ENCODE measurements at places on chromosomes 6 and 20.

DNA sequence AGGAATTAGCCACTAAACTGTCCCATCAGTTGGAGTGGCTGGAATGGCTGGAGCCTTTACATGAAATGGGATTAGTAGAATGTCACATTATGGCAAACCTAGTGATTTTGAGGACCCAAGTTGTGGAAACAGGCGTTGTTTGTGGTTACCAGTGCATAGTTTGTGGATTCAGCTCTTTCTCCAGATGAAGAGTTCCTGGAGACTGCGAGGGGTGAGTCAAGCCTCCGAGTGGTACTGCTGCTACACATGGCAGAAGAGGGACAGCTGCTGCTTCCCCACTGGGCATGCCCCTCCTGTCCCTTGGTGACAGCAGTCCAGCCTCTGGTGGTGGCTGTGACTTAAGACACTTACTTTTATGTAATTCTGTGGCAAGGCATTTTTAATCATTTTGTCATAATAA lies 94.2 kb upstream of the SCP2D1 start:
- no peak for DNase-seq

- no peak for DNase-seq
These were observed 6.9 kb downstream of the MANBAL start for GRCh38 chr20:37296371-37296770.

DNA sequence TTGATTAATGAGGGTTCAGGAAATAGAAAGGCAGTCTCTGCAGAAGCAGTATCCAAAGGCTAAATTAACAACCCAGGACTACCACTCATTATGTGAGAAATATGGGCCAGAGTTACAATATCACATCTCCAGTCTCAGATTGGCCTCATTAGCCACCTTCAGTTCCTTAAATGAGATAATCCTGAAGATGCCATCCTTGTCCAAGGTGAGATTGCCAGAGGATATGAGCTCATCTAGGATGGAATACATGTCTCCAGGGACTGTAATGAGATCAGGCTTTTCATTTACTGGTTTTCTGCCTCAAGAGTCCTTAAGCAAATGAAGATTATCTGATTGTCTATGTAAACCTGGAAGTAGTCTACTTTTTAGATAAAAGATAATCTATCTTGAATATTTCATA lies 196.3 kb downstream of the FUT9 start:
- DNase-seq = no peak

- no peak for DNase-seq
These were observed 244.3 kb downstream of the PTPRT start for GRCh38 chr20:42945234-42945994.

GRCh38 chr6:116456927-116457326 lies 4.2 kb upstream of the CALHM6 start:
- DNase-seq = no peak

GRCh38 chr20:51354191-51354768 lies 188.2 kb downstream of the NFATC2 start:
- DNase-seq = no peak

DNA sequence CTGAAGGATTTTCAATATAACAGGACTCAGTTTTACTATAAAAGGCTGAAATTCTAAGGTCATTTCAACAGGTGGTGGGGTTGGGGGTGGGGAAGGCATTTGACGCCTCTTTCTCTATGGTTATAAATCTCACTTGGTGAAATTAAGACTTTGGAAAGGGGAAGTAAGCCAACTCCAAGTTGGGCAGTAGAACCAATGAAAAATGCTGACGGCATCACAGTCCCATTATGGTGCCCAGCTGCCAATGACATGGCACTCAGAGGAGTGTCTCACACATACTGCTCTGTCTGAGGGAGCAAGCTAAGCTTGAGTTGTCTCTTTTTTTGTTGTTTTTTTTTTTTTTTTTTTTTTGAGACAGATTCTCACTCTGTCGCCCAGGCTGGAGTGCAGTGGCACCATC lies 4.7 kb downstream of the SLC16A10 start:
- no peak for DNase-seq

GRCh38 chr20:25336561-25337422 lies 53.8 kb downstream of the ABHD12 start:
- no peak for DNase-seq

DNA sequence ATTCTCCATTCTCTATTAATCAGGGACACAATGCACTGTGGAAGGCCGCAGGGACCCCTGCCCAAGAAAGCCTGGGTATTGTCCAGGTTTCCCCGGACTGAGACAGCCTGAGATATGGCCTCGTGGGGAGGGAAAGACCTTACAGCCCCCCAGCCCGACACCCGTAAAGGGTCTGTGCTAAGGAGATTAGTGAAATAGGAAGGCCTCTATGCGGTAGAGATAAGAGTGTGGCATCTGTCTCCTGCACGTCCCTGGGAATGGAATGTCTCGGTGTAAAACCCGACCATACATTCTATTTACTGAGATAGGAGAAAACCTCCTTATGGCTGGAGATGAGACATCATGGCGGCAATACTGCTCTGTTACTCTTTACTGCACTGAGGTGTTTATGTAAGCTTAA lies 15.7 kb upstream of the EIF2S2 start:
- DNase-seq = no peak

GRCh38 chr6:51466427-51466826 lies 621.0 kb downstream of the PKHD1 start:
- no peak for DNase-seq

- DNase-seq = no peak
These were observed 219.8 kb downstream of the ERMARD start for GRCh38 chr6:169971081-169971861.

DNA sequence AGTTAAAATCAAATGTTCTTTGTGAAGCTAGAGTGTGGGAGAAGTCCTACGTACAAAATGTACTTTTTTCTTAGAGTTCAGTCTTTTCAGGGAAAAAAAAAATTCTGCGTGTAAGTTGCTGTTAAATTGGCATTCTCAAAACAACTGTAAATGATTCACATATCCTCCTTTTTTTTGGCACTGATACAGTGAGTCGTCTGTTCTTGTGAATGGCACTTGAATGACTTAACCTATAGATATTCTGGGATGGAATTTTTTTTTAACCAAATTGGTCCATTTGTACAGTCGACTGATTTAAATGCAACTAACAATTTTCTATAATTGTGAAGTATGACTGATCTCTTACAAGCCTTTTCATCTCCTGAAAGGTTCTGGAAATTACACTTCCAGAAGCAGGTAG lies 5.5 kb upstream of the JAG1 start:
- no peak for DNase-seq

- no peak for DNase-seq
These were observed 1830.0 kb upstream of the DEFB115 start for GRCh38 chr20:29427201-29428060.

DNA sequence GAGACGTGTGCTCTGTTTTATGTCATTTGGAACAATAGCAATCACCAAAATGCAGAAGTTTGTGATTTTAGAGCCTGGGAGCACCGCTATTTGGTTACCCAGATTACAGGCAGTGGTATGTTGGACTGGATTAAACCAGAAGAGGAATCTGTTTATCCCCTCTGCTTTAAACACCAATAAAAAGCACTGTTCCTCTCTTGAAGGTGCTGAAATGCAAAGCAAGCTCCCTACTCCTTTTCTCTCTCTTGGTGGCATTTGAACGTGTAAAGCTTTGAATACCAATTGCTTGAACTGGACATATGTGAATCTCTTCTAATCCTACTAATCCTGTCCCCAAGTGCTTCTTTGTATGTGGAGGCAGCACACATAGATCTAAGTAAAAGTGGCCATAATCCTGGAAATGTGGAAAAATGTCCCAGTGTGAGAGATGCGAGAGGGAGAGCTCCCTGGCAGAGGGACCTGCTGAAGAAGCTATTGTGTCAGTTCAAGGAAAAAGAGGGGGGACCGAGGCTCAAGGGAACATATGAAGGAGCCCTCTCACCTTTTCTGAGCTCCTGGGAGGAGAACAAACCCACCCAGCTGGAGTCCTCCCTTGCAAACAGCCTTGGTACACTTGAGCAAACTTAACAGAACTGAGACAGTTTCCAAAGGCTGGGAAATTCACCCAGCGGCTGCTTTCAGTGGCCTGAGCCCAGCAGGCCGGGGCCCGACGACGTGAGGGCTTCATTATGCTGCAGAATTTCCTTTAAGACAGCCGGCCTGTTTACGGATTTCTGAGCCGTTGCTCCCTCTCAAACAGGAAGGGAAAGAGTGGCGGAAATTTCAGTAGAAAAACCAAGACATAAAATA lies 18.8 kb upstream of the OLIG3 start:
- no peak for DNase-seq

DNA sequence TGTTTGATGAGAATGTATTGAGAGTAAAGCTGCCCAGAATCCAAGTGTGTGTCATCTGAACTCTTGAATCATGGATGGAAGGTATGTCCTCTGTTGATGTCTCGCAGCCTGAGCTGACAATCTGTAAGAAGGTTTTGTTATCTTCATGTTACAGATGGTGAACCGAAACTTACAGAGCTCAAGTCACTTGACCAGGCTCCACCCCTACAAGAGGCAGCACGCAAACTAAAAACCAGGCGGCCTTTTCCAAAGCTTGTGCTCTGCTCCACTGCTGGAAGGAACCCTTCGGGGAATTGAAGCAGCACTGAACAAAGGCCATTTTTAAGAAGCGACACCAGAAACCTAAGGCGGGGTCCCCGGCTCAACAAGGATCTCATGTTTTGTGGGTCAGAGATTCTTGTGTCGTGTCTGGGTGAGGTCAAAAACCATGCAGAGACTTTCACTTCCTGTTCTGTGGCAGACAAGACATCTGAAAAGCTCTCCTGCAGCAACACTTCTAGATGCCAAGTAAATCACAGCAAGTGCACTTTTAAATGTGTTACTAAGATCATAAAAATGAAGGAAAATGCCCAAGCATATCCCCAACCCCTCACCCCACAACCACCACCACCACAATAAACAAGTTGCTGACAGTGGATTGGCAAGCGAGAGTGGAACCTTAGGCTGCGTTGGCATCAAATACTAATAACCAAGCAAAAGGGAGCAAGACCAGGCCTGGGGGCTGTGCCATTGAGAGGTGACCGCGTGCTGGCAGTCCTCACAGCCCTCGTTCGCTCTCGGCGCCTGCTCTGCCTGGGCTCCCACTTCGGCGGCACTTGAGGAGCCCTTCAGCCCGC lies 27.3 kb downstream of the NQO2 start:
- peak; percentile 38 for DNase-seq

DNA sequence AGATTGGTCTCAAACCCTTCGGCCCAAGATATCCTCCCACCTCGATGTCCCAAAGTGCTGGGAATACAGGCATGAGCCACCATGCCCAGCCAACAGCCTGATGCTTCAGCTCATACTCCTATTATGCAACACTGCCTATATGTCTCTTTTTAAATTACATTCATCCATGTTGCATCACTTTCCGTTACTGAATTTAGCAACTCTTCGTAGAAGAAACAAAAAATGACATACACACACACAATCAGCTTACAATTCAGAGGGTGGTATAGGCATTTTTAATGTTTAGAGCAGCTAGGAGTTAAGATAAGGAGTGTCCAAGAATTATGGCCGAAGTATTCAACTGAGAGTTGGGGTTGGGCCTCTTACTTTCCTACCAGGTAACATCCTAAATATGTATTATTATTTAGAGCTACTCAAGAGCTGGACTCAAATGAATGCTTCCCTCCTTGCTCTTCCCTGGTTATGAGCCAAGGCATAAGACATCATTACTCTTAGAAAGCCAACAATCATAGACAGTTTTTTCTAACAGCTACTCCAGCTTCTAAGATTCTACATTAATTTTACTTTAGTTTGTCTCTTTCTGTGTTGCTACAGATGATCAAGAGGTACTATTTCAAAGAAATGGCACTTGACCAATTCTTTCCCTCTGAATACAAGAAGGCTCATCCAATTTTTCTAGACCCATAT lies 62.0 kb upstream of the BMP5 start:
- no peak for DNase-seq

DNA sequence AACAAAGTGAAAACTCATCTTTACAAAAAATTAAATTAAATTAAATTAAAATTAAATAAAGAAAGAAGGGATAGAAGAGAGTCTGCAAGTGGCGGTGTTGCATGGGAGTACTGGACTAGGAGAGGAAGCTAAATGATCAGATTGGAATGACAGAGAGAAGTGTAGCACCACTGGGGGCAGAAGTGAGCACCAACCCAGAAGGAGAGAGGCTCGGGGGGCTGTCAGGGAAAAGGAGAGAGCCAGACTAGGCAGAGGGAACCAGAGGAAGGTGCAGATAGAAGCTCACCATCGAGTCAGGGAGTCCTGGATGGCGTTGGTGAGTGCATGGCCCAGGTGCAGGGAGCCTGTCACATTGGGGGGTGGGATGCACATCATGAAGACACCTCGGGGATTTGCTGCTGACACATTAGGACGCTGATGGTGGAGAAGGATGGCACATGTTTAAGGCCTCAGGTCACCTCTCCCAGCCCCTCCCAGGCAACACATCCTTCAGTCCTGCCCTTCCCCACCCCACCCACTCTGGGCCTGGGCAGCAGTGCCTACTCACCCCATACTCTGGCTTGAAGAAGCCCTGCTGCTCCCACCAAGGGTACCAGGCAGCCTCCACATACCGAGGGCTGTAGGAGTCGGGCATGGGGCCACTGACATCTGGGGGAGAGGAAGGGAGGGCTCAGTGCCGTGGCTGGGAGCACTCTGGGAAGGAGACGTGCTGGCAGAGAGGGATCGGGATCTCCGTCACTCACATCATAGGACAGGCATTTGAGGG lies 4.0 kb downstream of the VARS1 start:
- DNase-seq = no peak

- no peak for DNase-seq
These were observed 29.2 kb downstream of the GOPC start for GRCh38 chr6:117573006-117573680.

GRCh38 chr6:84796343-84796742 lies 31.9 kb upstream of the TBX18 start:
- no peak for DNase-seq

DNA sequence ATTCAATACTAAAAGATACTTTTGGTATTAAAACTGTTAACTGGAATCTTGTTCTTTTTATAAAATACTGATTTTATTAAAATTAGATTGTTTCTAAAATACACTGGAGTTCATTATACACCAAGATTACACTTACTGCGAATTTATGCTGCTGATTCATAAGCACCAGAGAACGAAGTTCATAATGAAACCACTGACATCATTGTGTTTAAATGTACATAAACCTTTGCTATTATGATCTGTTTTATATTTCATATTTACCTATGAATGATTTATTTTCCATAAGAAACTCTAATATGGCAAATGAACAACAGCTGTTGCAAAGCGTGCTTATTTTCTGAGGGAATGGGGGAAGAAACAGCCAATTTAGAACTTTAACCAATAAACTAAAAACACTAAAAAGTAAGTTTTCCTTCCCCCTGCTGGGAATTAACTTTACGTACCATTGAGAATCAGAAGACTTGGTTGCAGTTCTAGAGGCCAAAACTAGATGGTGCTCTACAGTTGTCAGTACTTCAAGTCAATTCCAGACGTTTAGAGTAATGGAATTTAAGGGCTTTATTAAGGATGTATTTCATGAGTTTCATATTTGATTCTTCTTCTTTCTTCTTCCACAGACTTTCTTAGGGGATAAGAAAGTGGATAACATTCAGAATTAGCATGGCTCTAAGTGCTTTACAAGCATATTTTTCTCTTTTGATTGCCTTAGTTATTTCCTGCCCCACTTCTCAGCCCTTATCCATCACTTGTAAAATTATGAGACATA lies 30.8 kb upstream of the COL19A1 start:
- peak; percentile 3 for DNase-seq

Measured in activated gamma-delta T cell treated with Interleukin-2 at 50 U/mL for 16 hours (primary cell).